AG04450 (cell line): ENCODE measurements at places on chromosomes 1 and 21. TPM values are rescaled to one million over a fixed set of nuclear protein-coding genes. Genes with fewer than 3 reads are reported as not detected.

DNA sequence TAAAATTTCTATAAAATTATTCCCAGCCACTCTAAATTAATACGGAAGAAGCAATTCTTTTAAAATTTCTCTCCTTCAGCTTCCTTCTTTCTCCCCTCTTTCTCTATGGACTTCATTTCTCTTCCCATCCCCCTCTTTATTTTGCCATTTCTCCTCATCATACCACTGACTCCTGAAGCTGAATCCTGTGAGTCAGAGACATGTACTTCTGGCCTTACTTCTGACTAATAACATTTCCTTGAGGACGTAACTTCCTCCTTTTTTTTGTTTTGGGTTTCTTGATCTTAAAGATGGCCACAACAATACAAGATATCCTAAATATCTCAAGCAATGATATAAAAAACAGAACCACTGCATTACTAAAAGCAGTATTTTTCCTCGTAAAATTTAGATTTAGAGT, 63.6 kb upstream of the DENND1B start:
- DNase-seq, result peak; percentile 41

- DNase-seq, result no peak
Measured at GRCh38 chr1:96365596-96366390, 355.8 kb upstream of the PTBP2 start.

DNA sequence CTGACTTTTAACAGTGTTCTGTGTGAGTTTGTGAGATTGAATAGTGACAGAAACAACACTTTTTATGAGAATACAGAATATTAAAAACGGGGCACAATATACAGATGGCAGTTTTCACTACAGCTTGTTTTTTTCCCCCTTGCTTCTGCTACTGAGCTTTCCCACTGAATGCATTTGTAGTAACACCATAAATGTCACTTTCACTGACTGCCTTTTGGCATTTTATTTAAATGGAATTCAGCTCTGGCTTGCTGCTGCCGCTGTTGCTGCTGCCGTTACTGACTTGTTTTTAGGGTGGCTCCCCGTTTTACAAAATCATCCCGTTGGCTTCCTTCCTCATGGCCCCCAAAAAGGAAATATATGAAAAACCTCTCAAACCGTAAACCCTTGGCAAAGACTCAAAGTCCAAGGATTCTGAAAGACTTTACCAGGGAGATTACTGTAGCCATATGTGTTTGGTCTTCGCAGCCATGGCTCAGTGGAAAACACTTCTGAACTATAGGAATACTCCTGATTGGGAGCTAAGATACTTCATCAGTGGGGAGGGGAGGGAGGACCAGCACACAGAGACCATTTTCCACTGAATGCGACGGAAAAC, 151.0 kb downstream of the NUF2 start:
- DNase-seq, result no peak

- DNase-seq, result no peak
Measured at GRCh38 chr21:38246511-38246910, 10.3 kb upstream of the KCNJ15 start.

DNA sequence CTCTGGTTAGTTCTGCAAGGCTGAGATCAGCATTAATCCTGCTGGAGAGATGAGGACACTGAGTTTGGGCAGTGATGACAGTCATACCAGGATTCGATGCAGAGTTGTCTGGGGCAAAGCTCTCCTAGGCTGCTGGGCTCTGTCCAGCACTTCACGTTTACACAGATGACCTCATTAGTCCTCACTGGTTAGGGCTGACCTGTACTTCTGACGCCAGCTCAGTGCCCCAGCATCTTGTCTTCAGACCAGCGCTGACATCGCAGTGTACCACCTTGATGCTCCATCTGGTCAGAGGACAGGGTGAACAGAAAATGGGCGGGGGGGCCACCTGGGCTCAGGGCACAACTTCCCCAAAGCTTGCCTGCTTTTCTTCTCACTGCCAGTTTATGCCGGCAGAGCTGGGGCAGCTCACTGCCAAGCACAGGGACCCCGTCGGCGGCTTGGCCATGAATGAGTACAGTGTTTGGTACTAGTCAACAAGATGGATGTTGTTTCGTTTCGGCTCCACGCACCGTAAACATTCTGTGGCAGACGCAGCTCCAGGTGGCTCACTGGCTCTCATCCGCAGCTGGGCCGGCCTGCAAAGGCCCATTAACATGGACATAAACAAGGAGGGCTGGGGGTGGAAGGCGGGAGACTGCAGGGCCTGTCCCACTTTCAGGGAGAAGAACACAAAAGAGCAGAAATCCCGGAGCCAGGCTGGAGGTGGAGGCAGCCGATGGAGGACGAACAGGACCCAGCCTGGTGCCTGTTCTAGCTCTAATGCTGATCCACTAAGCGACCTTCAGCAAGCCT, 118.7 kb downstream of the GLIS1 start:
- DNase-seq, result peak; percentile 8

- no peak for DNase-seq
Measured at GRCh38 chr1:211714154-211714553, 38.7 kb upstream of the NEK2 start.

DNA sequence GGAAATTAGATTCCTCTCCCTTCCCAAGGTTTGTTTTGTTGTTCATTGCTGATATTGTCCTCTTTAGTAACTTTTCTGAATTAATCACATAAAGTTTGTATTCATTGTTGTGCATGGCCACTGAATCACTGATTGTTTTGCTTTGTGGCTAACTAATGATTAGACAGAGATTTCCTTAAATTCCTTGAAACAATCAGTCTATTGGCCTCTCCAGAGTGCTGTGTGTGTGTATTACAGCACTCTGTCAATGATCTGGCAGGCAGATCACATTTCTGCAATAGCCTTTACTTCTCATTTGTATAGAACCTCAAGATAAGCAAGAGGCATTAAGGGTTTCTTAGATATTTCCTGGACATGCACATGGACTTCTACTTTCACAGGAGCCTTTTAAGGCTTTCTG, 78.6 kb downstream of the DUSP10 start:
- DNase-seq, result no peak

NIPAL3 gene
- polyA plus RNA-seq, result 46.5 and 48.5 TPM in 2 replicates

CD1B gene
- polyA plus RNA-seq, result not detected in 2 replicates
